ENCODE measurements at places on chromosomes 16 and 17.

DNA sequence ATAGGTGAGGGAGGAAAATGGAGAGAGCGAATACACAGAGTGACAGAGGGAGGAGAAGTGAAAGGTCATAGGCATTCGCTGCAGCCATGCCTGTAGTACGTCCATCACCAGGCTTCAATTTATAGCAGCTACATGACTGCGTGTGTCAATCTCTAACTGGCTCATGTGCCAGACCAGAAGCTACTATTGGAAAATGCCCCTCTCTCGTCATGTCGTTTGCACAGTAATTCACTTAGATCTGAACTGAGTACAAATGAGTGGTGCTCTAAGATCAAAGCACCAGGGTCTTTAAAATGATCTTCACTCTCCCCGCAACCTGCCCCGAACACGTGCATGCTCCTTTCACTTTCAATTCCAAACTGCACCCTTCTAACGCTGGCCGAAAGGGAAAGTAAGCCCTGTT, 51.3 kb downstream of the ADCY9 start:
- DNase-seq, result peak; percentile 55

GRCh38 chr17:69358688-69359596, 32.0 kb upstream of the ABCA5 start:
- DNase-seq, result no peak

DNA sequence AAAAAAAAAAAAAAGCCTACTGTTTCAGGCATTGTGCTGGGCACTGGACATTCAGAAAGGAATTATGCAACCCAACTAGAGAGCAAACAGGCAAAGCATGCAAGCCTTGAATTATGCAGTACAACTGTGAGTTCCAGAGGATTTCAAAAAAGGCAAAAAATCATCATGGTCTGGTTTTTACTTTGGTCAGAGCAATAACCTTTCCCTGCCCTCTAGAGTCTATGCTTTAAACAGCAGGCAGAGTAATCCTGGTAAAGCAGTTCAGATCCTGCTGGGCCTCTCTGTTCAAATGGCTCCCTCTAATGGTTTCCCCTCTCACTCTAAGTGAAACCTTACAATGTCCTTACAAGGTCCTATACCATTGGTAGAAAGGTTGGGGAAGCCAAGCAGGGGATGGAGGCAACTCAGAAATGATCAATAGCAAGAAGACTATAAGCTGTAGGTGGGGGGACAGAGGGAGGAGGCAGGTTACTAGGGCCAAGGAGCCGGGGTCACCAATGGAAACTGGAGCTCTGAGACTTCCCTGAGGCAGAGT, 4.6 kb upstream of the TAF15 start:
- DNase-seq, result peak; percentile 94

DNA sequence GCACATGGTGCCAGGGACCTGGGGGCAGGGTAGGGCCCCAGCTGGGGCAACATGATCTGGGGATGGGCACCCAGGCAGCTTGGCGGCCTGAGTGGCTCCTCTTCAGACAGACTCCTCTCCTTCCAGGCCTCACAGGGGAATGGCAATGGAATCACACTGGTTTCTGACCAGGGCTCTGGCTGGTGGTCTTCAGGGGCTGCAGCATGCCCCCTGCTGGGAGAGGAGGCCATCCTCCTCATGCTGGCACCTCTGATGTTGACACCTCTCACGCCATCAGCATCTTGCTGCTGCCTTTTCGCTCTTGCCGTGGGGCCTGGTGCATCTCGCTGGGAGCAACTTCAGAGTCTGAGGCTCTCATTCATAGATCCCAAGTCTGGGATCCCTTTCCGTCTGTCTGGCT, 11.2 kb upstream of the GFOD2 start:
- DNase-seq, result no peak

- DNase-seq, result no peak
Observed at GRCh38 chr17:64698725-64699124, 36.6 kb upstream of the SMURF2 start.

DNA sequence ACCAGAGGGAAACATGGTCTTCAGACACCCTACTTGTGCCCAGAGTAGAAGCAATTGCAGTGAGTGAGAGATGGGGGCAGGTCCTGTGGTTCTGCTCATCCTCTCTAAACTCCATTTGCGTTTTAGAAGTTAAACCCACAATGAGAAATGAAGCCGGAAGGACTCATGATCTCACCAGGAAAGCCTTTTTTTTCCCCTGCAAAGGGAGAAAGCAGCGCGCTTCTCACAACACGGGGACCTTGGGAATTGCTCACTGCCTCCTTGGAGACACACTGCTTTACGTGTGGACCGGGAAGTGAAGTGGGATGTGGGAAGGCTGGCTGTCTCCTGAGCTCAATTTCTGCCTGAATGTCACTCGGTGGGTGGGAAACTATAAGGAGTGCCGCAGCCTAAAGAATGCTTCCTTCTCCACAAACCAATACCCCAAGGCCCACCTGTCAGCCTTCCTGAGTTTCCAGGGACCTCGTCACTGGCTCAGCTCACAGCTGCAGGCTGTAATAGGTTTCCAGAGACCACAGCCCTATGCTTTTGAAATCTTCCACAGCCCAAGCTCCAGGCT, 365.4 kb downstream of the XYLT1 start:
- no peak for DNase-seq

GRCh38 chr17:4678448-4679026, 25.4 kb downstream of the PELP1 start:
- no peak for DNase-seq

- DNase-seq, result peak; percentile 100
Observed at GRCh38 chr17:47970725-47971499, at the start of gene CDK5RAP3. Gene CDK5RAP3 (plus strand): TSS chr17:47971113. CDS start chr17:47971147, 34 bp downstream.

DNA sequence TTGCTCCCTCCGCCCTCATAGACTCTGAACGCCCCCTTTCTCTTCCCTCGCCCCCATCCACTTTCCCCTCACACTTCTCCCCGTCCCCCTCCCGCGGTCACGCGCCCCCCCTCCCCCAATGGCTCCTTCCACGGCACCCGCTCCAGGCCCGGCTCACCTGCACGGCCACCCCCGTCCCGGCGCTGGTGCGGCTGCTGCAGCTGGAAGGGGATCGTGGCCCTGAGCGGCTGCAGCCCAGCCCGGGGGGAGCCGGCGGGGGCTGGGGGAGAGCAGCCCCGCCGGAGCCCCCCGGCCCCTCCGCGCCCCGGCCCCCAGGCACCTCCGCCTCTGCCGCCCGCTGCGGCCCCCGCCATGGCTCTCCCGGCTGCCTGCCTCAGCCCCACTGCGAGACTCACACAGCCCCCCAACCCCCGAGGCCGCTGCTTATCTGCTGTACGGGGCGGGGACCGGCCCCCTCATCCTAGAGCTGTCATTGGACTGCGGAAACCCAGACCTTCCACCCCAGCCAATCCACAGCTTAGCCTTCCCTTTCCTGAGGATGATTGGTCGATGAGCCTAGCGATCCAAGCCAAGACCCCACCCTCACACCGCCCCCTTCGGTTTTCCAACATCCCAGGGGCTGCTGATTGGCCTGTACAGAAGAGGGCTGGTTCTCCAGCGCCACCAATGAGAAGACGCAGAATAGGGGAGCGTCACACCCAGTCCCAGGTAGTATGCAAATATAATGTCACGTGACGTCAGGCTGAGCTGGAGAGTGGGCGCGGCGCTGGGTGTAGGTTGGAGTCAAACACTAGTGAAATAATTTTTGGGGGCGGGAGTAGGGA, at the start of gene FAM117A:
Gene FAM117A, minus strand, starts transcription at position 397 of the 824 bp plus-strand sequence. Its CDS starts 44 bp downstream, at position 353.
- peak; percentile 99 for DNase-seq

- no peak for DNase-seq
Observed at GRCh38 chr17:32331243-32332040, 10.5 kb downstream of the C17orf75 start.

- DNase-seq, result peak; percentile 94
Observed at GRCh38 chr16:84597931-84598351, 19.9 kb downstream of the COTL1 start.

- DNase-seq, result no peak
Observed at GRCh38 chr16:81530296-81530721, 85.7 kb downstream of the CMIP start.

GRCh38 chr16:23898682-23899430, 63.1 kb downstream of the PRKCB start:
- DNase-seq, result no peak

DNA sequence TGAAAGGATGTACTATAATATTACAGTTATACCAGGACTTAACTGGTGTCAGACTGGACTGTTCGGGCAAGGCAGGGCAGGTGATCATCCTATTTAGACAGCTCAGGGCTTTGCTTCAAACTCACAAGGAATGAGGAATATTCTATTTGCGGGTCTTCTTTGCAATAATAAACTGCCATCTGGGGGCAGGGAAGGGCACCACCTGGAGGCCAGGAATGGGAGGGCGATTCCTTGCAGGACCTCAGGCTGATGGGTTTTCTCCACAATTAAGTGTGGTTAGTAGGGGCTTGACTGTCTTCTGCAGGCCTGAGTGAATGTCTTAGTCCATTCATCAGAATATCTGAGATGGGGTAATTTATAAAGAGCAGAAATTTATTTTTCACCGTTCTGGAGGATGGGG, 424.1 kb downstream of the CA10 start:
- peak; percentile 9 for DNase-seq

GRCh38 chr16:86835982-86836381, 257.6 kb downstream of the FOXL1 start:
- DNase-seq, result no peak

DNA sequence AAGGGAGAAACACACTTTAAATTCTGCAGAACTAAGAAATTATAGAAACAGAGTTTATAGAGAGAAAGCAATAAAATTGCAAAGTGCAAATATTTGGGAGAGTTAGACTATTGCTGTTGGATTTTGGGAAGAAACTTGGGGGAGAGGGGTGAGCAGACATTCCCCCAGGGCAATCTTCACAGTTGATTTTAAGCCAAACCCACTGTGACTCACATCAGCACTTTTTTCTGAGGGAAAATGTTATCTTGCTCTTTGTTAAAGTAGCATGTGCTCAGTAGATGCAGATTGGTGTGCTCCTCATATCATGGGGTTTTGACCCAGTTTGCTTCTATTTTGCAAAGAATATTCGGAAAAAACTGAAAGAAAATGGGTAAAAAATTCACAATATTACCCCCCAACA, 367.6 kb downstream of the CDH11 start:
- DNase-seq, result no peak

GRCh38 chr17:68379692-68380677, 77.3 kb downstream of the WIPI1 start:
- no peak for DNase-seq

DNA sequence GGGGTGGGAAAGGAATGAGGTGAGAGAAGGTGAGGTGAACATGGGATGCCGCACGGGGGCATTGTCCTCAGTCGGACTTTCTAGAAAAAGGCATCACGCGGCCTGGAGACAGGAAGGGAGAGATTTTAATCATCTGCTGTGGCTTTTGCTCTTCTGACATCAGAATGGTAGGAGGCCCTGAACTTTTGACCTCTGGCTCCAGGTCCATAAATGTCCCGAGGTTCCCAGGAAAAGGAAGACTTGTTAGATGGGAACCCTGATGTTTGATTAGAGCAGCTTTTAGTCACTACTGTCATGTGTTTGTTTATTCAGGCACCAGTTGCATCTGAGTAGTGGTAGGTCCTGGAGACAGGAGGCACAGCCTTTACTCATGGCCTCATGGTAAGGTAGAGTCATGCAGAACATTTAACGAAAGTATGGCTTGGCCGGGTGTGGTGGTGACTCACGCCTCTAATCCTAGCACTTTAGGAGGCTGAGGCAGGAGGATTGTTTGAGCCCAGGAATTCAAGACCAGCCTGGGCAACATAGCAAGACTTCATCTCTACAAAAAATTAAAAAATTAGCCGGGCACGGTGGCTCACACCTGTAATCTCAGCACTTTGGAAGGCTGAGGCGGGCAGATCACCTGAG, 203.1 kb downstream of the MSI2 start:
- DNase-seq, result no peak

DNA sequence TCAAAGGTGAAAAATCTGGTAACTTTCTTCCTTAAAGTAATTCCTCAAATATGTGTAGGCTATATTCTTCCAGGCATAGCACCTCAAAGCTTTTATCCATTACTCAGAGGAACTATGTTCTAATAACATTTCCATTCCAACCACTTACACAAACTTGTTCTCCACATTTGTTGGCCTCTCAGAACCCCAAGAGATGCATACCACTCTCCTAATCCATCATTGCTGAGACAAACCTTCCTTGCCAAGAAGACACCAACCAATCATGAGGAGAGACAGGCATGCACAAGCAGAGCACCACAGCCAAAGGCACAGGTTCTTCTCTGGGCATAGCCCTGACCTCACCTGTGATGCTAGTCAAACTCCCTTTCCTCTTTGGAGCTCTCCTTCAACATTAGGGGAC, 20.9 kb downstream of the CDH11 start:
- no peak for DNase-seq

DNA sequence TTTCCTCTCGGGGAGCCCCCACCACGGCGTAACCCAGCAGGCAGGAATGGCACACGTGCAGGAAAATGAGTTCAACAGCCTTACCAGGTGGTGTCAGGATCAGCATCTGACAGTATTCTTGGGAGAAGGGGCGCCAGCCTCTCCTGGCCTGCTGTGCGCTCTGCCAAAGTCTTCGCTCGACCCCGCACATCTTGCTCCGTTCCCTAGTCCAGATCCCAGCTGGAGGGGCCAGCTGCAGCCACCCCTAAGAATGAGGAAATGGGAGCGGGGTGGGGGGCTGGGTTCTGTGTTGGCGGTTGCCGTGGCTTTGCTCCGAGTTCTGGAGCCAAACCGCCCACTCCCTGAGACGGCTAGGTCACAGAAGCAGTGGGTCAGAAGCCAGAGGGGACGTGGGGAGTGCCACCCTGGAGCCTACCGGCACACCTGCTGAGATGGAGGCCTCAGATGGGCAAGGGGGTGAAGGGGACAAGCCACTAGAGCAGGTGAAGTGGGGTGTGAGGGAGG, at the start of gene CHCT1:
Gene CHCT1, plus strand, starts transcription at position 328 of the 504 bp plus-strand sequence. Its CDS starts 104 bp downstream, at position 432.
- no peak for DNase-seq

Data from lung (tissue), 17 donors.